ENCODE measurements at places on chromosomes 6 and 20.

- no peak for DNase-seq
Observed at GRCh38 chr6:44680202-44680720, 292.8 kb downstream of the CDC5L start.

DNA sequence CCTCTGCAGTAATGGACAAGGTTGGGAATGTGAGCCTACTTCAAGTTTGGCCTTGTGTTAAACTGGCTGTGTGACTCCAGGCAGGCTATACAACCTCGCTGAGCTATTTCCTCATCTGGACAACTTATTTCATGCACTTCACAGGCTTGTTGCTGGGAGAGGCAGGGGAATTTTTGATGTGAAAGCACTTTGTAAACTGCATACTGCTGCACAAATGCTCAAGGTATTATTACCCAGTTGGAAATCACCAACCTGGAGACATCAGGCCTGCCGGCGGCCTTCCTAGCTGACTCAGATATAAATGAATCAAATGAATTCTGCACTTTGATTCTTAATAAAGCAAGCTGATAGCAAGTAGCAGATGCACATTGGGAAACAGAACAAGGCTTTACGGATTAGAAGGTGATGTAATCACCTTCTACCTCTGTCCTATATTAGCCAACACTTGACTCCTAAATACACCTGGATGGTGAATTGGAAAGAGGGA lies 10.1 kb downstream of the JARID2 start:
- DNase-seq, result no peak

DNA sequence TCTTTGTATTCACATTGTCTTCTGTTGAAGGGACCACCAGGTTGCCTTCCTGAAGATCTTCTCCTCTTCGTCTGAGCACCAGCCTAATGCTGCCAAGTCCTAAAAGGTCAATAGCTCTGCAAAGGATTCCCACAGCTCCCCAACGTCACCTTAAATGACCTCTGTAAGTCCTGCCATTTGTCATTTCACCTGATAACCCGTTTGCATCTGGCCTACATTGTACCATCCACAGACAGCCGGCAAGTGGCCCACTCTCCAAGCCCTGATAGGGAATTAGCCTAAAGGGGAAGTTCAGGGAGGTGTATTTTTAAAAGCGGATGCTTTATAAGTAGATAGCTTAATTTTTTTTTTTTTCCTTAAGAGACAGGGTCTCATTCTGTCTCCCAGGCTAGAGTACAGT lies 127.8 kb downstream of the ZMYND8 start:
- no peak for DNase-seq

DNA sequence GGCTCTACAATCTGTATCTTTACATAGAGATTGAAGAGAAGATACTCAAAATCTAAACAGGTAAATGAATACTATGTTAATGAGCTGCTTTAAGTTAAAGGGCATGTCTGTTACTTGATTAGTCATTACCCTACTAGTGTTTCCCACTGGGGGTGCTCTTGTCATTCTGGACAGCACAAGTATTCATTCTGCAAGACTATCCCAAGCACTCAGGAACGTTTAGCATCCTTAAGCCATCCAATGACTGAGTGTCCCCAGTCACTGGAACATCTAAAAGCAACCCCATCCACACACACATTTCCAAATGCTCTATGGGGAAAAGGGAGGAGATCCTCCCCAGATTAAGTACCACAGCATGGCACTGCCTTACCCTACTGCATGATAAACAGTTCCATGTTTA lies 25.7 kb downstream of the EZR start:
- no peak for DNase-seq

Measured in cortex of kidney (tissue), 1 donor.